Thyroid gland (tissue), 4 donors: ENCODE measurements at places on chromosomes 7 and 10. TPM values are rescaled to one million over a fixed set of nuclear protein-coding genes. Genes with fewer than 3 reads are reported as not detected.

DNA sequence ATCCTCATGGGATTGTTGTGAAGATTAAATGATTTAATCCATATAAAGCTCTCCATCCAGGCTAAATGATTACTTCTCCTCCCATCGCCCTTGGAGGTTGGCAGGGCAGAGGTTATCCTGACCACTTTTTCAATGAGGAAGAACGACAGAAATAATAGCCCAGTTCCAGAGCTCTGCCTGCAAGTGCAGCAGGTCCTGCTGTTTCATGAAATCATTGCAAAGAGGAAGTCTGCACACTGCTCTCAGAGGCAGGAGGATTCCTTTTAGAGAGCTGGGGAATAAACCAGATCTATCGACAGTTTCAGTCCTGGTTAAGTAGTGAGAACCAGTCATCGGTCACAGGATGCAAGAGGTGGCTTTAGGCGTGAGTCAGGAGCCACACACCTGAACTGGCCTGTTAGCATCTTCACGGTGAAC lies 25.0 kb upstream of the CDH23 start:
- DNase-seq = no peak
- H3K4me1 ChIP-seq = peaks cover 3% of the 10 kb centered on the region
- H3K27ac ChIP-seq = no peak overlapping the region
- H3K27me3 ChIP-seq = no peaks in the 10 kb centered on the region
- no peak overlapping the region for H3K4me3 ChIP-seq

GRCh38 chr7:20577441-20578071 lies 37.9 kb upstream of the ABCB5 start:
- H3K4me1 ChIP-seq = no peaks in the 10 kb centered on the region
- no peak overlapping the region for H3K4me3 ChIP-seq
- no peak overlapping the region for H3K27ac ChIP-seq
- no peaks in the 10 kb centered on the region for H3K27me3 ChIP-seq
- no peaks in the 10 kb centered on the region for H3K36me3 ChIP-seq
- no peak for DNase-seq

DNA sequence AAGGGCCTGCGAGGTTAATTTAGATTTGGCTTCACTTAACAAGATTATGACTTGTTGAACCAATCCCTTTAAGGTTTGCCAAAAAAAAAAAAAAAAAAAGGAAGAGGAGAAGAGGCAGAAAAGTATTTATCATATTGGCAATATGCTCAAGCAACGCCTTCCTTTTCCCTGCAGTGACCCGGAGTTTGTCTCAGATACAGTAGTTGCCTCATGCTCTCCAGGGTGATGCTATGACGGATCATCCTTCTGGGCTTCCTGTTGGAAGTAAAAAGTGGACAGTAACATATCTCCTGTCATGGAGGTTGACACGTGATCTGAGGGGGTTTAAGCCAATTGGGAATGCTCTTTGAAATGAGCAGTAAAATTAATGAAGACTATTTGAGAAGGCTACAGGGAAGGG lies 117.3 kb downstream of the BMPER start:
- H3K4me1 ChIP-seq = no peaks in the 10 kb centered on the region
- H3K36me3 ChIP-seq = no peaks in the 10 kb centered on the region
- no peak for DNase-seq
- H3K27me3 ChIP-seq = no peaks in the 10 kb centered on the region
- H3K27ac ChIP-seq = no peak overlapping the region

DNA sequence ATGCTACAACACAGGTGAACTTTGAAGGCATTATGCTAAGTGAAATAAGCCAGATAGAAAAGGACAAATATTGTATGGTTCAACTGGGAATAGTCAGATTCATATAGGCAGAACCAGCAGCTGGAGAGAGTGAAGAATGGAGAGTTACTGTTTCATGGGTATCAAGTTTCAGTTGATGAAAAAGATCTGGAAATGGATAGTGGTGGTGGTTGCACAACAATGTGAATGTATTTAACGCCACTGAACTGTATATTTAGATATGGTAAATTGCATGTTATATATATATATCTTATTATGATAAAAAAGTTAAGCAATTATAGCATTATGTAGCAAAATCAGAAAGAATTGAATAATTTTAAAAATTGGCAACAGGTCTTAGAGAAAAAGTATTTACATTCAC lies 3.9 kb downstream of the LMBR1 start:
- peaks cover 1% of the 10 kb centered on the region for H3K4me1 ChIP-seq
- no peaks in the 10 kb centered on the region for H3K36me3 ChIP-seq
- H3K27ac ChIP-seq = no peak overlapping the region
- no peak overlapping the region for H3K4me3 ChIP-seq
- H3K27me3 ChIP-seq = no peaks in the 10 kb centered on the region
- no peak for DNase-seq

DNA sequence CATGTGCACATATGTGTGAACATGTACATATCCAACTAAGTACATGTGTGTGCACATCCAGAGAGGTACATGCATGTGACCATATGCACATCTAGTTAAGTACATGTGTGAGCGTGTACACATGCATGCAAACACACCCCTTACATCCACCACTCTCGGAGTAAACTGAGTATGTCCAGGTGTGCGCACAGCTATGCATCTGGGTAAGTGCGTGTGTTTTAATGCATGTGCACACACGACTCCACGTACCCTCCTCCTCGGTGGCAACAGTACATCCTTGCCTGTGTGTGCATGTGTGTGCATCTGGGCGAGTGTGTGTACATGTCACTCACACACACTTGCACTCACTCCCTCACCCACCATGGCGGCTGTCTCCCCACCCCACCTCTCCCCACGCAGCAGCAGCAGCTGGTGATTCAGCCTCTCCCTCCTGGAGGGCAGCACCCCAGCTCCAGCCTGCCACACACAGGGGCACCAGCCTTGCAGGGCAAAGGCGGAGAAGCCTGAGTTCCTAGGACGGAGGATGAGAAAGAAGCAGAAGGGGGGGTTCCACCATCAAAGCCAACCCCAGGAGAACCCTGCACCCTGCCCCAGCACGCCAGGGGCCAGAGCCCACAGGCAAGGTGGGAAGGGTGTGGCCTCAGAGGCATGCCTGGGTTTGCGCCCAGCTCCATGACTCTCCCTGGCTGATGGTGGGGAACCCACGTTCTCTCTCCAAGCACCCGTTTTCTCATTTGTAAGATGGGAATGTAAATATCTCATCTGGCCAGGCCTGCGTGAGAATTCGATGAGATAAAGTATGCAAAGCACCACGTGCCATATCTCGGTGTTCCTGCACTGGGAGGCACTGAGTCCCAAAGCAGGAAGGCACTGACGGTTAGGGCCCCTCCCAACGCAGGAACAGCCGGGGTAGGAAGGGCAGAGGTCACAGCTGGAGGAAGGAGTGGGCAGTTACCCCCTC lies 27.7 kb upstream of the DNAAF5 start:
- DNase-seq = no peak
- no peak overlapping the region for H3K4me3 ChIP-seq
- H3K4me1 ChIP-seq = no peaks in the 10 kb centered on the region

VGF gene
- total RNA-seq = not detected

HMX3 gene
- total RNA-seq = not detected

- peaks cover 12% of the 10 kb centered on the region for H3K4me1 ChIP-seq
- no peak overlapping the region for H3K4me3 ChIP-seq
- H3K27me3 ChIP-seq = no peaks in the 10 kb centered on the region
- H3K36me3 ChIP-seq = no peaks in the 10 kb centered on the region
Measured at GRCh38 chr7:31078363-31078990, 26.4 kb downstream of the ADCYAP1R1 start.

DNA sequence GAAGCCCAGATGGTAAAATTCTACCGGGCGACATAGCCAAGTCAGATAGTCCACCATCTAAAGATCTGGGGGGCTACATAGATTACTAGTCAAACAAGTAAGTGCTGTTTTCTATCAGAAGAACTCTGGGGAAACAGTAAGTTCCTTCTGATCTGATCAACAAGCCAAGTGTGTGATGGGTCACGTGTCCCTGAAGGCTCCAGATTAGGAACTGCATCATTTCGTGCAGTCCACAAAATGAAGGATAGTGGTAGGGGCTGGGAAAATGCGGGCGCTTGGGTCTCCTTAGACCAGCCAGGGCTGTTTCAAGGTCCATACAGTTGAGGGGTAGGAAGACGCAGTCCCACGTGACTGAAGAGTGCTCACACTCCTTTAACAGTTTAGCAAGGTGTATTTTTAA lies 1.8 kb upstream of the CHN2 start:
- peaks cover 11% of the 10 kb centered on the region for H3K4me1 ChIP-seq
- no peaks in the 10 kb centered on the region for H3K36me3 ChIP-seq
- no peak overlapping the region for H3K27ac ChIP-seq
- H3K27me3 ChIP-seq = no peaks in the 10 kb centered on the region
- H3K4me3 ChIP-seq = no peak overlapping the region
- DNase-seq = no peak

MAGI2 gene
- total RNA-seq = 31.1 TPM

ASB10 gene
- total RNA-seq = not detected

DNA sequence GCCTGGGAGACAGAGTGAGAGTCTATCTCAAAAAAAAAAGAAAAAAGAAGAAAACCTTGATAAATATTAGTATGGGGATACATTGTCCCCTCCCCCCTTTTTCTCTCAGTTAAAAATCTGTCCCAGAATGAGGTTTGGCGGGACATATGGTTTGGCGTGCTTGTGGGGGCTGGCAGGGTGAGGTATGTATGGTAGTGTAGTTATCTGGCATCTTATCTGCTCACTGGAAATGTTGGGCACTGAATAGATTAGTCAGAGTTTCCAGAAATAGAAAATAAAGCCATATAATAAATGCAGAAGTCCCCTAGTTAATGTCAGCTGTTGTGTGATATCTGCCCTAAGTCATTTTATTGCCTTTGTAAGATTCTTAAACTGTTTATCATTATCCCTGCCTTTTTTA lies 397.5 kb upstream of the GALNT17 start:
- no peak overlapping the region for H3K27ac ChIP-seq
- no peak for DNase-seq
- no peaks in the 10 kb centered on the region for H3K36me3 ChIP-seq
- no peak overlapping the region for H3K4me3 ChIP-seq
- no peaks in the 10 kb centered on the region for H3K4me1 ChIP-seq

OR13A1 gene
- not detected for total RNA-seq

MICU1 gene
- total RNA-seq = 26.5 TPM

GRCh38 chr10:91545384-91545783 lies 87.5 kb downstream of the PPP1R3C start:
- no peak overlapping the region for H3K27ac ChIP-seq
- no peaks in the 10 kb centered on the region for H3K36me3 ChIP-seq

- H3K36me3 ChIP-seq = no peaks in the 10 kb centered on the region
- H3K4me3 ChIP-seq = no peak overlapping the region
- H3K27ac ChIP-seq = no peak overlapping the region
Measured at GRCh38 chr10:106637873-106638272, 526.6 kb downstream of the SORCS1 start.

GRCh38 chr10:86025509-86025908 lies 341.1 kb downstream of the GRID1 start:
- H3K4me3 ChIP-seq = no peak overlapping the region
- no peaks in the 10 kb centered on the region for H3K36me3 ChIP-seq
- peaks cover under 1% of the 10 kb centered on the region for H3K4me1 ChIP-seq
- H3K27me3 ChIP-seq = no peaks in the 10 kb centered on the region
- H3K27ac ChIP-seq = no peak overlapping the region

HUS1 gene
- total RNA-seq = 32.1 TPM

DNA sequence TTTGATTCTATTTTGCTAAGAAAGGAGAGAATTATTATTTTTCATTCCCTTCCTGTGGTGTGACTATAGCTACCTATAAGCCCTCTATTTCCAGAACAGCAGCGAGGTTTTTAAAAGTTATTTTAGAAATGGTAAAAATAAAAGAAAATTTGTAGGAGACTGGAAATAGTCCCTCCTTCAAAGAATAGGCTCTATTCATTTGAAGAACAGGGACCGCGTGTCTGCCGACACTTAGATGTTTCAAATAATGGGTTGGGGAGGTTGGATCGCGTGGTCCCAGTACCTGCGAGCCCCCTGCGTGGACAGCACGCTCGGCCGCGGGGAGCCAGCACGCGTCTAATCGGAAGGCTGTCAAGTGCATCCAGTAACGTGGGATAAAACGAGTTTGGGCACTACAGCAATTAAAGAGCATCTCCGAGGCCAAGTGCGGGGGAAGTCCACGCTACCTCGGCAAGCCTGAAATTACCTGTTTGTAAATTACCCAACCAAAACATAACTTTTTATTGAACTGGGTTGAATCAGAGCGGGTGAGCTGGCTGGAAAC lies 1.0 kb downstream of the CACNA2D1 start:
- peaks cover 7% of the 10 kb centered on the region for H3K4me1 ChIP-seq
- H3K36me3 ChIP-seq = no peaks in the 10 kb centered on the region
- peak; percentile 62 for DNase-seq
- peak overlapping the region; percentile 86 for H3K4me3 ChIP-seq
- H3K27ac ChIP-seq = peak overlapping the region; percentile 96

GRCh38 chr10:22697800-22698199 lies 16.6 kb downstream of the PIP4K2A start:
- H3K27ac ChIP-seq = no peak overlapping the region
- no peaks in the 10 kb centered on the region for H3K36me3 ChIP-seq
- peaks cover 4% of the 10 kb centered on the region for H3K4me1 ChIP-seq
- H3K4me3 ChIP-seq = no peak overlapping the region

- H3K27me3 ChIP-seq = no peaks in the 10 kb centered on the region
- no peak overlapping the region for H3K4me3 ChIP-seq
- DNase-seq = no peak
- no peak overlapping the region for H3K27ac ChIP-seq
- peaks cover 26% of the 10 kb centered on the region for H3K4me1 ChIP-seq
Measured at GRCh38 chr10:44017483-44018145, 367.3 kb downstream of the CXCL12 start.

UBE3C gene
- 75.0 TPM for total RNA-seq

DNA sequence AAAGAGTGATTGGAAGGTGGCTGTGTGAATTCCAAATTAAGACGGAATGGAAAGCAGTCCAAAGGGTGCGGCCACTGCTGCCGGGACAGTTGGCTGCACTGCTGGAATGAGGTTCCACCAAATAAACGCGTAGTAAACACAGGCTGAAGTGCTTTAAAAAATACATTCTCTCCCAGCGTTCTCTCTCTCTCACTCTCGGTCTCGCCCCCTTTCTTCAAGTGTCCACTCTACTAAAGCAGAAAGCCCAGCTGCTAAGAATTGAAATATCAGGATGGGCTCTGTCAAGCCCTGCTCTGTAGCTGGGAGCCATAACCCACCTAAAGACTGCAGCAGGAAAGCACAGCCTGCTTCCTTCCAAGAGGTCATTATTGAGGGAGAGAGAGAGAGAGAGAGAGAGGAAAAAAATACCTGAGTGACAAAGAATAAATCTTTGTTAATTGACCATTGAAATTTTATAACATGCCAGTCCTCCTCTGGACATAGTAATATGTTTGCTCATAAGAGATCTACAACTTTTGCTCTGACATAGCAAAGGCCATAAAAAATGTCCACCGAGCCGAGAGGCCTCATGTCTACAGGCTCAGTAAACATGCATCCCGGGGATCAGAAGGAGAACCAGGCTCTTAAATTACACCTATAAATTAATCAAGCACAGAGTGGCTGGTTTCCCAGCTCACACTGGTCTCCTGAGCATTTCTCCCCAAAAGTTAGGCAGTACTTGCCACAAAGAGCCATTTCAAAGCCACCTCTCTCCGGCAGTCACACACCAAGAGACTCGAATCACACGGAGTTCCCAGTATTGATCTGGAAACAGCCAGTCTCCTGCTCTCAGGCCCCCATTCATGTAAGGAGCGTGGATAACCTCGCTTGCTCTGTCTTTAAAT lies 72.8 kb downstream of the FGFR2 start:
- peak overlapping the region; percentile 98 for H3K27ac ChIP-seq
- H3K36me3 ChIP-seq = no peaks in the 10 kb centered on the region
- peaks cover 62% of the 10 kb centered on the region for H3K4me1 ChIP-seq
- no peaks in the 10 kb centered on the region for H3K27me3 ChIP-seq
- peak; percentile 91 for DNase-seq

GRCh38 chr10:33139181-33139646 lies 181.2 kb upstream of the ITGB1 start:
- no peaks in the 10 kb centered on the region for H3K27me3 ChIP-seq
- H3K4me1 ChIP-seq = no peaks in the 10 kb centered on the region
- no peak overlapping the region for H3K27ac ChIP-seq
- H3K4me3 ChIP-seq = no peak overlapping the region
- peak; percentile 26 for DNase-seq

ZNF488 gene
- total RNA-seq = 0.40 TPM
